ENCODE measurements at places on chromosomes 1 and 21. TPM values are rescaled to one million over a fixed set of nuclear protein-coding genes. Genes with fewer than 3 reads are reported as not detected.

DNA sequence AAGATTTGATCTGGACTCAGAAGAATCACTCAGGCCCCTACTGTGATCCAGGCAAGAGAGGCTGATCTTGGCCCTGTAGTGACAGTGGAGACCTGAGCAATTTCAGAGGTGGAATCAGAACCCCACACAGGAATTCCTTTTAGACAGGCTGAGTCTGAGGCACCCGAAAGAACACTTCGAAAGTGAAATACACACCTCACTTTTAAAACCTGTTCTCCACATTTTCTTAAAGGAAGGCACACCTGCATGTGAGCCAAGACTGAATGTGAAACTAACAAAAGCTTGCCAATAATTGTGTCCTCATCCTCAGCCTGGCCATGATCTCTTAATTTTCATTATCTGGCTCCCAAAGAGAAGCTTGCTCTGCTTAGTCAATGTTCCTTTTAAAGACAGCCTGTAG, 32.2 kb downstream of the SIPA1L2 start:
- DNase-seq: no peak

DNA sequence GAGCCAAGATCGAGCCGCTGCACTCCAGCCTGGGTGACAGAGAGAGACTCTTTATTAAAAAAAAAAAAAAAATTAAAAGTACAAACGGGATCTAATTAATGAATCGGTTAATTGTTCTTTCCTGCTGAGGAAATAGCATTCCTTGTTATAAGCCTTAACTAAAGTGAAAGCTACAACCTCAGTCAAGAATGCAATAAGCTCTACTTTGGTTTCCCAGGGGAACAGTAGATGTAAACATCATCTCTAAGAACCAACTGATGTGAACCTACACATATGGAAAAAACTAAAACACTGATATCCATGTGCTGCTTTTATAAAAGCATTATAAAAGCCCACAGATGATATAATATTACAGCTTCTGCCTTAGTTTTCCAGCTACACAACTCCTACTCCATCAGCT, 41.9 kb downstream of the LPGAT1 start:
- no peak for DNase-seq

MNDA gene
- 2.9 TPM for total RNA-seq

S100A7 gene
- not detected for total RNA-seq

- peak; percentile 80 for DNase-seq
Observed at GRCh38 chr1:201309416-201309815, 26.1 kb downstream of the PKP1 start.

DNA sequence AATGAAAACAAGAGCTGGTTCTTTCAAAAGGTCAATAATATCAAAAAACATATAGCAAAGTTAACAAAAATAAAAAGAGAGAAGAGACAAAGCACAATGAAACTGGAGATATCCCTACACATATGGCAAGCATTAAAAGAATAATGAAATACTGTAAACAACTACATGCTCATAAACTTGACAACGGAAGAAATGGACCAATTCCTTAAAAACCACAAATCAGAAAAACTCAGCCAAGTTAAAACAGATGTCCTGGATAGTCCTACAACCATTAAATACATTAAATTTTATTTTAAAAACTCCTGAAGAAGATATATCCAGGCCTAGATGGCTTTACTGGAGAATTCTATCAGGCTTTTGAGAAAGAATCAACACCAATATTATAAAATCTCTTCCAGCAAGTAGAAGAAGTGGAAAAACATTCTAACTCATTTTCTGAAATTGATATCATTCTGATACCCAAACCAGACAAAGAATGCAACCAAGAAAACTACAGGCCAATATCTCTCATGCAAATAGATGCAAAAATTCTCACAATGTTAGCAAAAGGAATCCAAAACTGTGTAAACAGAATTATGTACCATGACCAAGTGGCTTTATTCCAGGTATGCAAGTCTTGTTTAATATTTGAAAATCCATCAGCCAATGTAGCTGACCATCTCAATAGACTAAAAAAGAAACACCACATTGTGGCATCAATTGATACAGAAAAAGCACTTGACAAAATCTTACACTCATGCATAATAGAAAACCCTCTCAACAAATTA, 56.1 kb upstream of the LRRC7 start:
- DNase-seq: no peak

DNA sequence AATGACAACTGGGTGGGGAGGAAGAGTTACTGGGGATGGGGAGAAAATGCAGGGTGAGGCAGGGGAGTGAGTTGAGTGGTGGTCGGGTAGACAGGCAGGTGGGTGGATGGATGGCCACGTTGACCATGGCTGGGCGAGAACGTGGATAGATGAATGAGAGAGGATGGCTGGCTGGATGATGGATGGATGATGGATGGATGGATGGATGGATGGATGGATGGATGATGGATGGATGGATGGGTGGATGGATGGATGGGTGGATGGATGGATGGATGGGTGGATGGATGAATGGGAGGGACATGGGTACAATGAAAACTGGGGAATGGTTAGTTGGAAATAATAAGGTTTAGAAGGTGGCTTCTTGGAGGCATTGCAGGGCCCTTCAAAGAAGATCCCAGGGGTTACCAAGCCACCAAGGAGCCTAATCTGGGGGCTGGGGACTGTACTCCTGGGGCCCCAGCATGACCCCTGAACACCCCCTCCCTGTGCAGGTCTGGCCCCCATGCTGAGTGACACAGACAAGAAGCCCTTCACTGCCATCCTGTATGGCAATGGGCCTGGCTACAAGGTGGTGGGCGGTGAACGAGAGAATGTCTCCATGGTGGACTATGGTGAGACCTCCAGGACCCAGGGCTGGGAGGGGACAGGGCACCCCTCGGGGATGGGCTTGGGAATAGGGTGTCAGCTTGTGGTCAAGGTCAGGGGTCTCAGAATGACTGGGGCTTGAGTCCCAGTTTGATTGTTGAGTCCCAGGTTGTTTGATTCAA, 67.0 kb downstream of the ALPL start:
- DNase-seq: no peak

- DNase-seq: no peak
Observed at GRCh38 chr1:43121256-43121900, 50.7 kb downstream of the EBNA1BP2 start.

ZNF697 gene
- 9.2 TPM for total RNA-seq

GRCh38 chr1:91928026-91928425, 21.2 kb upstream of the BRDT start:
- DNase-seq: no peak

AXDND1 gene
- not detected for total RNA-seq

RGS13 gene
- 0.30 TPM for total RNA-seq

FRRS1 gene
- total RNA-seq: 2.7 TPM

MUTYH gene
- total RNA-seq: 6.1 TPM

DNA sequence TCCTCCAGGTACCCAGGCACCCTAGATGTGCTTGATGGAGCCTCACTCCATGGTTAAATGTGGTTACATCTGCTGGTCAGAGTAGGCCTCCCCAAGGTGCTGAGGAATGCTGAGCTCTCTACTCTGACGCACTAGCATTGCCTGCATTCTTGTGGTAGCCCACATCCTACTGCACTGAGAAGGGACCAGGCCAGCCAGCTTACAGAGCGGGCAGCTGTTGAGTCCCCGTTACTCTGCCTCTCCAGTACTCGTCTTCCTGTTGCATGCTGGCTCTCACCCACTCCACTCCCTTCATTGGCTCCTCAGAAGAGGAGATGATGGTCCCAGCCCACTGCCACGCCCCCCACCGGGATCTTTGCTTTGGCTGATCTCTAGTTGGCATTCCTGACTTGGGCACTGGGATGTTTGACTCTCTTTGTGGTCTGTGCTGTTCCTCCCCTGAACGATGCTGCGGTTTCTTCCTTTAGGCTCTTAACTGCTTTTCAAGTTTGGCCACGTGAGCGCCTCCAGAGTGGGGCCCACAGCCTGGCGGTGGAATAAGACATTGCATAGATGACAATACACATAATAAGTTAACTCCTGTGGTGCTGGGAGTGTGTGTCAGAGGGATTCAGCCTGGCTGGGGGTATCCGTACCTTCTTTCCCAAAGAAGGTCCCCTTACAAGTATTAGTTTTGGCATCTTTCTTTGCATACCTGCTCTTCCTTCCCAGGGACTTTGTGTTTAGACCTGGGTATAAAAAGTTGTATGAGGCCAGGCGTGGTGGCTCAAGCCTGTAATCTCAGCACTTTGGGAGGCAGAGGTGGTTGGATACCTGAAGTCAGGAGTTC, 18.6 kb downstream of the AZIN2 start:
- DNase-seq: peak; percentile 47

- DNase-seq: no peak
Observed at GRCh38 chr1:181262069-181262468, 173.6 kb downstream of the IER5 start.

CAMK2N1 gene
- 10.0 TPM for total RNA-seq

GRCh38 chr1:228958741-228959140, 223.5 kb downstream of the RHOU start:
- DNase-seq: no peak

ERICH3 gene
- total RNA-seq: not detected

DNA sequence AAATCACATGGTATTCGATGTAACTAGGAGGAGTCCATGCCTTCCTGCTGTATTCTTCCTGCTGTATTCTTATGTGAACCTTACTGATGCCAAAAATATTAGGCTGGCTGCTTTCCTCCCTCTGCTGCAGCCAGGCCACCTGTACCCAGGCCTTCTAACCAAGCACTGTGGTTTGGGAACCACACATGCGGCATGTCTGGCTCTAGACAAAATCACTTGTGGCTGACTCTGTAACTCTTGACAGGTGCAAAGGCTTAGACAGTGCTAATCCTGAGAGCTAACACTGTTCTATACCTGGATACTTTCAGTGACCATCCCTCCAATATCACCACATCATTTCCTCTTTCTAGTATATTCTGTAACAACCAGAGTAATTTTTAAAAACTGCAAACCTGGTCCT, 67.7 kb downstream of the PCP4 start:
- no peak for DNase-seq

PDE9A gene
- total RNA-seq: 3.3 TPM

C2CD4D gene
- not detected for total RNA-seq

INAVA gene
- total RNA-seq: not detected

BRDT gene
- total RNA-seq: not detected

GRCh38 chr1:154170547-154171222, 15.8 kb upstream of the NUP210L start:
- no peak for DNase-seq

DNA sequence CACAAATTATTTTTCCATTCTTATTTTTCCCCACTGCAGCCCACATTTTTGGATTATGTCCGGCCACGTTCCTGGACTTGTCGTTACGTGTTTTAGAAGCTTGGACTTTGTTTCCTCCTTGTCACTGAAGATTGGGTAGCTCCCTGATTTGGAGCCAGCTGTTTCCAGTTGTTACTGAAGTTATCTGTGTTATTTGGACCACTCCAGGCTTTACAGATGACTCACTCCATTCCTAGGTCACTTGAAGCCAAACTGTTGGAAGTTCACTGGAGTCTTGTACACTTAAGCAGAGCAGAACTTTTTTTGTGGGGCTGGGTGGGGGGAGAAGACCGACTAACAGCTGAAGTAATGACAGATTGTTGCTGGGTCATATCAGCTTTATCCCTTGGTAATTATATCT, 12.2 kb upstream of the AXDND1 start:
- no peak for DNase-seq

SPRR2A gene
- total RNA-seq: not detected

DNA sequence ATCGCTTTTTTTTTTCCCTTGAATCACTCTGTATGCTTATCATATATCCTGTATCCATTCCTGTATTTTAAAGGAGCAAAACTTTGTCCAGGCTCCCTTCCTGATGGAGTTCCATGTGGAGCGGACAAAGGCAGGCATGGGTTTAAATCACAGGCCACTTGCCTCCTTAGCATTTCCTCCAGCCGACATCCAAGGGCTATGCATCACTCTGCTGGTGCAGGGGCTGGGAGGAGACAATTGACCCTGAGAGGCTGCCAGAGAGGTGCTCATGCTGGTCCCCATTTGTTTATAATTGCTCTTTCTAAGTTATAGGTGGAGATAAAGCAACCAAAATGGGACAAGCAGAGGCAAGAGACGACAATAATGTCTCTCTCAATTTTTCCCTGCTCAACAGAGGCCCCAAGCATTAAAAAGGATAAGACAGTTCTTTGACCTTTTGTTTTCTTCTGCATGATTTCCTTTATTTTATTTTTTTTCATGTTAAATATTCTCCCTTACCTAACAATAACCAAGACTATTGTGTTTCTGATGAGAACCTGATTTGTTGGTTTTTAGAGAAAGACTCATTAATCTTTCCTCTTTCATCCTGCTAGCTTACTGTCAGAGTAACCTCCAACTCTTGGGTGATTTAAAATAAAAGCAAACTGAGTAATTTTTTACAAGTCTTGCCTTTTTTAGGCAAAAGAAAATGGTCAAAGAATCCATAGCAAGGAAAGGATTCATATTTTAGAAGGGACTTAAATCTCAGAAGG, 353.7 kb downstream of the ADGRL2 start:
- no peak for DNase-seq

DNA sequence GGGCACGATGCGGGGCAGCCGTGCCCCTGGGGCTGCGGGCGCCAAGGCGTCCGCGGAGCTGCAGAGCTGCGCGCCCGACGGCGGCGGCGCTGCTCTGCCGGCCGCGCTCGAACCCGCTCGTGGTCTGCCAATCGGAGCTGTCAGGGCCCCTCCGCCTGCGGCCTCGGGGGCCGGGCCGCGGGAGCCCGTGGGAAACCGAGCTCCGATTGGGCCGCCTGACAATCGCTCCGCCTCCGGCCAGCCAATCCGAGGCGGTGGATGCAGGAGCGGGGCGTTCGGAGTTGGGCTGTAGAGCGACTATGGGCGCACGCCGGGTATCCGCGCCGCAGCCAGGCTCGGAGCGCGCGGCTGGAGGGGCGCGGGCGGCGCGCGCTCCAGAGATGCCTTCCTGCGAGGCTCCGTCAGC, 100.5 kb upstream of the SOD1 start:
- DNase-seq: peak; percentile 90

DNA sequence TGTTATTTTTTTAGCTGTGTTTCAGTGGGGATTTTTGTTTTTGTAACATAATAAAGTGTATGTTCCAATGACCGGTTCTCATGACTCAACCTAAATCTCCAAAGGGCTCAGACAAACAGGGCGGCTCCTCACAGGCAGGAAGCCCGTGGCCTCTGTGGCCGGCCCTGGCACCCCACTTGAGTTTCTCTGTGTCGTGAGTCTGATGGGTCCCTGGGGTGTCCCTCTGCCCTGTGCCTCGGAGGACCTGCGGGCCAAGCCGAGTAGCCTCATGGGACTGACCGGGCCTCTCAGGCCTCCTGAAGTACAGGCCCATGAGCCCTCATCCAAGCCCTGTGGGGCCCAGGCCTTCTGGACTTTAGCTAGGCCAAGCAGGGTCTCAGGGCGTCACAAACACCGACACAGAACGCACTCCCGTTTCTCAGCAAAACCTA, 16.1 kb upstream of the CCDC27 start:
- DNase-seq: peak; percentile 43

DNA sequence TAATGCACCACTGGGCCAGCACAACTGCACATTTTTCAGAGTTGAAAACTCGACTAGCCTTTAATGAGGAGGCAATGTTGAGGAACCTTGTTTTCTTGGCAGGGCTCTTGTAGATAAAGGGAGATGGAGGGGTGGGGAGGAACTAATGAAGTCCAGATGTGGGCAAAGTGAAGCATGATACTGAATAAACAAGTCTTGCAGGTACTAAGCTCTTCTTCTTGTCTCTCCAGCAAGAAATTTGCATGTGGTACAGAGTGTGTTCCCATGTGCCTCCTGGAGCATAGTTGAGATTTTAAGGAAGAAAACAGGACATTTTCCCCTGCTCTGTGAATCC, 47.0 kb downstream of the PLPP3 start:
- DNase-seq: no peak

GRCh38 chr1:230403442-230403841, 22.7 kb downstream of the PGBD5 start:
- no peak for DNase-seq

GNAT2 gene
- not detected for total RNA-seq
